Ureter (tissue), 1 donor: ENCODE measurements at places on chromosomes 1 and 21.

DNA sequence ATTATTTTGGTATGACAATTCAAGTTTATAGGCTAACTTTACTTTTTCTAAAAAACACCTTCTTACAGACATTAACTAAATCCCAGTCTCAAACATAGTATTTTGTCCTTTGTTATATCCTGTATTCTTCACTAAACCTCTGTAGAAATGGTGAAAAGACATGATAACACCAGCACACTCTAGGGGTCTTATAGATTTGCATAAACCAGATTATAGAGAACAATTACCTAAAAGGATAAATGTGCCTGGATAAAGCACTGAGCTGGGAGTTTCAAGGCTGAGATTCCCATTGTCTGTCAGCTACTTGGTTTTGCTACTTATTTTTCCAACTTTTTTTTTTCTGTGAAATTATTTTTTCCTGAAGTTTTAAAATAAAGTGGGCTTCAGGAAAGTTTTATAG lies 1288.6 kb upstream of the TMPRSS15 start:
- DNase-seq, result no peak

GRCh38 chr1:154831462-154831861 lies 38.6 kb downstream of the KCNN3 start:
- no peak for DNase-seq

DNA sequence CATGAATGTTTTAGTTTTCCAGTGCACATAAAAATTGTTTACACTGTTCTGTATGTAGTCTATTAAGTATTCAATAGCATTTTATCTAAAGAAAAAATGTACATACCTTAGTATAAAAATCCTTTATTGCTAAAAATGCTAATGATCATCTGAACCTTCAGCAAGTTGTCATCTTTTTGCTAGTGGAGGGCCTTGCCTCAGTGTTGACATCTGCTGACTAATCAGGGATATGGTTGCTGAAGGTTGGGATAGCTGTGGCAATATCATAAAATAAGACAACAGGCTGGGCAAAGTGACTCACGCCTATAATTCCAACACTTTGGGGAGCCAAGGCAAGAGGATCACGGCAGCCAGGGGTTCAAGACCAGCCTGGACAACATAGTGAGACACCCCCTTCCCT lies 9.0 kb downstream of the DYNLT5 start:
- DNase-seq, result no peak

- DNase-seq, result peak; percentile 20
These were observed 7.6 kb upstream of the SHISA4 start for GRCh38 chr1:201880928-201881571.

DNA sequence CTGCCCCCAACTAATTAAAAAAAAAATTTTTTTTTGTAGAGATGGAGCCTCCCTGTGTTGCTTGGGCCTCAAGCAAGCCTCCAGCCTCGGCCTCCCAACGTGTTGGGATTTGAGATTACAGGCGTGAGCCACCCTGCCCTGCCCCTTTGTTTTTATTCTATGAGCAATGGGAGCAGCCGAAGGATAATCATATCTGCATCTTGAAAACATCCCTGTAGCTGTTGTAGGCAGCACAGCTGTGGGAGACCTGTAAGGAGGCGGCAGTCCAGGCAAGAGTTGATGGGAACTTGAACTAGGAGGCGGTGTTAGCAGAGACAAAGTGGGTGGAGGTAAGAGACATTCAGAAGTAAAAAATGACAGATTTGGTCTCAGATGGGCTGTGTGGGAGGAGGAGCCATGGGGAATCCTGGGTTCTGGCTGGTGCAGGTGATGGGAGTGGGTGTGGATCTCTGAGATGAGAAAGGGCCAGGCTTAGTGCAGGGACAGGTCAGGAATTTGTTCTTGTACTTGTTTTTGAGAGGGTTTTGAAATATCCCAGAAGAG lies 31.3 kb downstream of the STUM start:
- DNase-seq, result no peak

- DNase-seq, result peak; percentile 74
These were observed 5.1 kb upstream of the ARHGEF2 start for GRCh38 chr1:155983191-155984024.

GRCh38 chr1:54070171-54070837 lies 16.9 kb downstream of the TCEANC2 start:
- no peak for DNase-seq

- no peak for DNase-seq
These were observed 77.2 kb downstream of the DDAH1 start for GRCh38 chr1:85387781-85388180.

- no peak for DNase-seq
These were observed 579.7 kb downstream of the PTPRC start for GRCh38 chr1:199218533-199218932.

GRCh38 chr1:244161236-244161510 lies 110.1 kb downstream of the ZBTB18 start:
- DNase-seq, result no peak

- no peak for DNase-seq
These were observed 278.2 kb downstream of the PTPRU start for GRCh38 chr1:29514361-29515169.

DNA sequence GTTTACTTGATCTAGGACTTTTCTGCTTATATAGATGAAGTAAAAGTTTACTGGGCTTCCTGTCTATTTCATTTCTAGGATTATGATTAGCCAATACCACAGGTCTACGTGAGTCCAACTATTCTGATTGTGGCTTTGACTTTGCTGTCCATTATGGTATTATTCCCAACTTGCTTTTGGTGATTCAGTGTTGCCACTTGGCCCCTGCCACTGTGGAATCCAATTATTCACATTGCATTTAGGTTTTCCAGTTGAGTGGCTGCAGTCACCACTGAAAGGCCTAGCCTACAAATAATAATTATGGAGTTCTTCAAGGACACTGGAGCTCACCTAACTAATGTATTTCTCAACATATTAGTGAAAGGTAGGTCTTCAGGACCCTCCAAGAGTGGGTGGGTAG lies 574.3 kb upstream of the USP24 start:
- DNase-seq, result no peak

DNA sequence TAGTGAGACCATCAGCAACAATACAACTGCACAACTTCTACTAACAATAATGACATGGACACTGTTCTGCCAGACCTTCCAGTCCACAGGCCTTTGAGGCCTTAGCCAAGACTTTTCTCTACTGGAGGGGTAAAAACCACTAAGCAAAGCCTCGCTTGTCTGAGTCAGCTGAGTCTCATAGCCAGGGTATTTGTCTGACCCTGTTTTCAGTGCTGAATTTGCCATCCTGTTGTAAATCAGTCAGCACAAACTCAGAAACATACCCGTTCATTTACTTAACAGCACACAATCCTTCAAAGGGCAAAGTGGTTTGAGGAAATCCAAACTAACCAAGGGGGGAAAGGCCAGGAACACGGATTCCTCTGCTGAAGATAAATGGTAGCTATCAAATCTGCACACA lies 537.8 kb downstream of the SMYD3 start:
- DNase-seq, result no peak

- no peak for DNase-seq
These were observed 17.5 kb upstream of the MTARC1 start for GRCh38 chr1:220769205-220769604.

- no peak for DNase-seq
These were observed 197.7 kb downstream of the SMYD3 start for GRCh38 chr1:246309247-246309884.

GRCh38 chr1:85801520-85801919 lies 93.3 kb upstream of the ZNHIT6 start:
- DNase-seq, result no peak

GRCh38 chr1:234968451-234968850 lies 160.2 kb downstream of the TOMM20 start:
- no peak for DNase-seq

- no peak for DNase-seq
These were observed at the start of gene KCNJ9 for GRCh38 chr1:160081261-160081936. KCNJ9 (plus strand) TSS chr1:160081538; CDS start chr1:160084031, 2,493 bp downstream.
